ENCODE measurements at places on chromosomes 6 and 20.

GRCh38 chr6:72406517-72406916, 215.3 kb upstream of the KCNQ5 start:
- DNase-seq, result no peak

DNA sequence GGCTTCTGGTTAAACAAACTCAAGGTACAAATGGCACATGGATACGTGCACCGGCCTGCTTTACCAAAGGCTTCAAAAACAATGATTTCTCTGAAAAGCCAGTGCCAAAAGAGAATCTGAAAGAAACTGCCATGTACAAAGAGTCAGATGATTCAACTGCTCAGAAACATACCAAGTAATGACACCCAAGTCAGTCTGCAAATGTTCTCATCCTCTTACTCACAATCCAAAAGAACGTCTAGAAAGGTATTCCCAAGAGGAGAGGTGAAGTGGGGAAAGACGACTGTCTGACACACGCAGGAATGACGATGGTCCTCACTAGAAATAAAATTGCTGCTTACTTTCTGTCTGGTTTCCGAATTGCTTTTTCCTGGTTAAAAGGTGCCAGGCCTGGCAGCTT, 52.9 kb downstream of the NFATC2 start:
- no peak for DNase-seq

GRCh38 chr6:169724494-169725124, at the start of gene PHF10:
PHF10 (minus strand) TSS chr6:169724500; CDS start chr6:169723931, 569 bp downstream.
- peak; percentile 36 for DNase-seq

- no peak for DNase-seq
Observed at GRCh38 chr6:42200035-42200434, 5.3 kb upstream of the GUCA1B start.

DNA sequence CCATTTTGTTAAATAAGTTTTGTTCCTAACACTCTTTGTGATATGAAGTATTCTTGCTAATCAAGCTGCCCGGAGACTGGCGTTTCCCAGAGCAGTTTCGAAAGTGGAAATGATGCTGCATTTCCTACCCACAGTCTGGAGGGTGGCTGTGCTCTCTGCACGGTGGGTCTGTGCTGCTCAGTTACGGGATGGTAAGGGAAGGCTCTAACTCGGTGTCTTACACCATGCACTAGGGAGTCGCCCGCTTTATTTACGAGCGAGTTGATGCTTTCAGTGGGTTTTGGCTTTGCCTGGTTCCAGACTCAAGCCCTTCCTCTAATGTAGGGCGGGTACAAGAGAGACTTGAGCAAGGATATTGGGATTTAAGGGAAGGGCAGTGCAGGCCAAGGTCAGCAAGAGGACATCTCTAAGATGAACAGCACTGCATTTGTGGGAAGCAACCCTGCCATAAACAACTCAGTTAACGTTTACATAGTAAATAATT, 180.1 kb upstream of the AKAP12 start:
- DNase-seq, result no peak

DNA sequence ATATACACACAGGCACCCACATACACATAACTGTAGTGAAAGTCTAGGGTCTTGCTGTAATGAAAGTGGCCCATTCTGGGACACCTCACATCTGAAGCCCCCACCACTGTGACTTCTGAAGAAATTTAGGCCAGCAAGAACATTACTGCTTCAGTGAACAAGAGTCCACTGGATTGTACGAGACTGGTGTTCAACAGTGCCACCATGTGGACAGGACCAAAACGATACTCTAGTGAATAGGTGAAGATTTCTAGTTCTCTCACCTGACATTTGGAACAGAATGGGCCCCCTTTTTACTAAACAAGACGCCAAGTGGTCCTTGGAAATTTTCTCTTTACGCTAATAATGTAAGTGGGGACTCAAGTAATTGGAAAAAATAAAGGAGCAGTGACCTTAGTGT, 156.9 kb downstream of the MAFB start:
- DNase-seq, result no peak

- no peak for DNase-seq
Observed at GRCh38 chr6:2721219-2721618, 29.5 kb downstream of the MYLK4 start.

- no peak for DNase-seq
Observed at GRCh38 chr6:12528136-12528535, 188.4 kb upstream of the PHACTR1 start.
